Fibroblast of skin of scalp (primary cell): ENCODE measurements at places on chromosomes 11 and 22.

DNA sequence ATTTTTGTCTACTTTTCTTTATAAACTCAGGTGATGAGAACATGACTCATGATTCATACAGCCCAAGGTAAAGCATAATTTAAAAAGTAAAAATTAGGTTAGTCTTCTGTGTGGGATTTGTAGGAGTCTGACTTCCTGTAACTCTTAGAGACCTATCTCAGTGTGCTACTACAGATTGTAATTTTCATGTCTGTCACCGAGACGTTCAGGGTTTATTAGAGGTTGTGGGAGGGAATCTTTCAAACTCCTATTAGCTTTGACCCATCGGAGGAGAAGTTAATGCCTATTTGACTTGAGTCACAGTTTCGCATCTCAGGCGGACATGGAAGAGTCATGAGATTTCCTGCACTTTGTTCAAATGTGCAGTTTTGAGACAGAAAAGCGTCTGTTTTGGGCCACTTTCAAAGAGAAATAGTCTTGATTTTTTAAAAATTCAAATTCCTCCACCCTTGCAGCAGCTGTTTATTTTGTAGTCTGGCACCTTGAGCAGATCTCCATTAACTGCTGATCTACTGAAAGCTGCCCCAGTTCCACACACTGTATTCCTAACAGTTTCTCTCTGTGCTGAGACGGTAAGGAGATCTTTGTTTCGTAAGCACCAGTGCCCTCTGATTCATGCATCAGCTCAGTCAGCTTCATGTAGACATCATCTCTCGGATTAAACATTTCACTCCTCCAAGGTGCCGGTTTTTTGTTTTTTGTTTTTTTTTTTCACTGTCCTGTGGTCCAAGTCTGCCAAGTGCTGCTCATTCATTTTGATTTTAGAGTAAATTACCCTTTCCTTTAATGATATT lies 24.3 kb downstream of the ALKBH3 start:
- DNase-seq = no peak

- no peak for DNase-seq
Observed at GRCh38 chr11:12591706-12592105, 82.5 kb upstream of the TEAD1 start.

DNA sequence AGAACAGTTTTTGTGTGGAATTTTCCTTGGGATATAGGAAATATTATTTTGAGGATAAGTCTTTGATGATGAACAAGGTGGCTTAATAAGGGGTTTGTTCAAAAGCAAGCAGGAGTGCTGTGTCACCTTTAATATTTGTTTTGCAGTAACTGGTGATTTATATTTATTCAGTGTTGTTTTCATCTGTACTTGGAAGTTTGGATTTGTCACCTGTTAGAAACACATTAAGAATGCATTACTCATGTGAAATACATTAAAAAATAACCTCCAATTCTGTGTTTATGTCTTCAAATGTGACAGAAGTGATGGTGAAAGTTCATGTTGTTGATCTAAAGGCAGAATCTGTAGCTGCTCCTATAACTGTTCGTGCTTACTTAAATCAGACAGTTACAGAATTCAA lies 70.5 kb downstream of the DKK3 start:
- DNase-seq = no peak

DNA sequence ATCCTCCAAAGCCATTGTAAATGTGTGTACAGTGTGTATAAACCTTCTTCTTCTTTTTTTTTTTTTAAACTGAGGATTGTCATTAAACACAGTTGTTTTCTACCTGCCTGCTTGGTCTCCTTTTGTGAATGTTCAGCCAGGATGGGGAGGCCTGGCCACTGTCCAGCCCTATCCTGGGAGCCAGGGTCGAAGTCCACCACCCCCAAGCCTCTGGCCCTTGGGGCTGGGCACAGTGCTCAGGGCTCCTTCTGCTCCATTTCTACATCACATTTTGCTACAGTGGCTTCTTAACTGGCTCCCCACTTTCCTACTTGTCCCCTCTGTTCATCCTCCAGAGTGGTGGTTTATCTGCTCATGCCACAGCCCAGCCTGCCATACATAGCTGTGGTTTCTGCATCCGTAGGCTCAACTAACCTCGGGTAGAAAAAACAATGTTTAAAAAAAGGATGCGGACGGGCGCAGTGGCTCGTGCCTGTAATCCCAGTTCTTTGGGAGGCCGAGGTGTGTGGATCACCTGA lies 2.5 kb upstream of the SMARCB1 start:
- DNase-seq = peak; percentile 55

DNA sequence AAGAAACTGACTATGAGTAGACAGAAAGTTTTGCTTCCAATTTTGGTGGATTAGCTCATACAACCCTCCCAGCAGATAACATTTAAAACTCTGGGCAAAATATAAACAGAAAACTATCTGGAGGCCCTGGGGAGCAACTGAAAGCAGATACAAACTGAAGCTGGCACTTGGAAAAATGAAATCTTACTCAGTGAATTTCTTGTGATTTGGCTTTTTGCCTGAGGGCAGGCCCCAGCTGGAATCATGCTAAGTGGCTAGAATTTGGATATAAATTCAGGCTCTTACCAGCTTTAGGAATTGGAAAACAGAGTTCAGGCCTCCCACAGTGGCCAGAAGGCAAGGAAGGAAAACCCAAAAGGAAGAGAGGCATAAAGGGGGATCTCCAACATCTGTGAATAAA lies 85.8 kb downstream of the EFCAB6 start:
- peak; percentile 35 for DNase-seq

- DNase-seq = no peak
Observed at GRCh38 chr22:39097098-39098020, at the start of gene APOBEC3H. Gene APOBEC3H, plus strand, starts transcription at chr22:39097244. Its CDS starts 3,035 bp downstream, at chr22:39100279.
